ENCODE measurements at places on chromosomes 6 and 20.

GRCh38 chr6:156686301-156686994, 90.7 kb upstream of the ARID1B start:
- no peak for DNase-seq

DNA sequence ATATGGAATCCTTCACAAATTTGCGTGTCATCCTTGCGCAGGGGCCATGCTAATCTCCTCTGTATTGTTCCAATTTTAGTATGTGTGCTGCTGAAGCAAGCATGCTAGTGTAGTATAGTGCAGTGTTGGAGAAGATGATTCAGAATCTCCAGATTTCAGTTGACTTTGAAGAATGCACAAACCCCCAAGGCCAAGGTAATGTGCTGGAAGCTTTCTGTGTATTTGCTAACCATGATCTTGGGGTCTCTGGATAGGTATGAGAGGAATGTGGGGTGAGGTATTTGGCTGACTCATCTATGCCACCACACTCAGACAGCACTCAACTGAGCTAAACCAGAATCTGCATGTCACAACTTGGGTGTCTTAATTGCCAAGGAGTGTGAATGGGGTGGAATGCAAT, 42.6 kb upstream of the DEK start:
- DNase-seq = no peak

GRCh38 chr6:42264162-42264851, 46.6 kb upstream of the MRPS10 start:
- no peak for DNase-seq

DNA sequence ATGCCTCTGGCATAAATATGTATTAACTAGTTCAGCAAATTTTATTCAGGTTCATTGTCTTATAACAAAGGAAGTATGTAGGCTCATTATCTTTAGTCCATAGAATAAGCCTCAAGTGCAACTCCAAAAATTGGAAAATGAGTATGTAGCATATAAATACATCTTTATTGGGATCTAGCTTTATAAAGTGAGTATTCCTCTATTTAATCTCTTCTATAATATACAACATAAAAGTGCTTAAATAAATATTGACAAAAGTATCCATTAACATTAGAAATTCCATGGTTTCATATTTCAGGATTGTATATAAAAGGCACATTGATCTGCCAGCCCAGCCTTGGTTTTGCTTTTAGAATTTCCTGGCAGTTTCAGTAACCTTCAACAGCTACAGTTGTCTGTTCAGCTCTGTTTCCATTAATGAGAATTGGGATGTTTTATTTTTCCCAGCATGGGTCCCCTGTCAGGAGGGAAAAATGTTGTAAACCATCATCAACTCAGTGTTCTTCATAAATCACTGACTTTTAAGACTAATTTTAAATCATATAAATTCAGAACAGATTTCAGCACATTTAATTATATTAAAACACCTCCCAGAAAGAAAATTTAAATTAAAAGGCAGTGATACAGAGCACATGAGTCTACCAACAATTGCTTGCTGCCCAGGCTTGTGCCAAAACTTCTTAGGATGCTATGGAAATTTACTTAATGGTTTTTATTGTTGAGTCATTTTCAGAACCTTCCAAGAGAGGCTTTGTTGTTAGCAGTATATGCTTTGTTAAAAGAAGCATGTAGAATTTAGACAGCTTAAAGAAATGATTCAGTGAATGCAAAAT, 119.7 kb downstream of the ADGRG6 start:
- DNase-seq = no peak

- no peak for DNase-seq
These were observed 11.6 kb downstream of the GPR31 start for GRCh38 chr6:167146135-167146534.

DNA sequence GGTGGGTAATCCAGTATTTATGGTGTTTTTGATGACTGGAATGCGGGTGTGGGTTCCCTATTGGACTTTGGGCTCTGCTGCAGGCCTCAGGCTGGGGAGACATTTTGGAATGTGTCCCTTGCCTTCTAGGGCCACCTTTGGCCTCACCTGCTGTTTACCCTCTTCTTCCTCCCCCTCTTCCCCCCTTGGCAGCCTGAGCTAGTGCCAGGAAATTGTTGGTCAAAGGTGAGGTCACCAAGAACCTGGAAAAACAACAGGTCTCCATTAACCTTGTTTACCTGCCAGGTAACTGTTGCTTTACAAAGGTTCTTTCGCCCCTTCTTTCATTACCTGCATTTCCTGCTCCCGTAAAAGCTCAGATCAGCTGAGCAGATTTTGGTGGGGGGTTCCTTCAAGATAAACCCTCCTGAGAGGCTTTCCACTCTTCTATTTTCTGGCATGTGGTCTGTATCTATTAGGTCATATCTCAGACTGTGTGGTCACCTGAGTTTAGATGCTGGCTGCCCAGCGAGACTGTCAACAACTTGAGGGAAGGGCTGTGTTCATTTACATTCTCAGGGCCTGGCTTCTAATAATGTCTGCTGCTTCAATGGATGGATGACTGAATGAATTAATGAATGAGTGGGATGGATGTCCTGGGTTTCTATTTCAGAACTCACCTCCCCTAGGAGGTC, 34.7 kb downstream of the VEGFA start:
- DNase-seq = no peak

DNA sequence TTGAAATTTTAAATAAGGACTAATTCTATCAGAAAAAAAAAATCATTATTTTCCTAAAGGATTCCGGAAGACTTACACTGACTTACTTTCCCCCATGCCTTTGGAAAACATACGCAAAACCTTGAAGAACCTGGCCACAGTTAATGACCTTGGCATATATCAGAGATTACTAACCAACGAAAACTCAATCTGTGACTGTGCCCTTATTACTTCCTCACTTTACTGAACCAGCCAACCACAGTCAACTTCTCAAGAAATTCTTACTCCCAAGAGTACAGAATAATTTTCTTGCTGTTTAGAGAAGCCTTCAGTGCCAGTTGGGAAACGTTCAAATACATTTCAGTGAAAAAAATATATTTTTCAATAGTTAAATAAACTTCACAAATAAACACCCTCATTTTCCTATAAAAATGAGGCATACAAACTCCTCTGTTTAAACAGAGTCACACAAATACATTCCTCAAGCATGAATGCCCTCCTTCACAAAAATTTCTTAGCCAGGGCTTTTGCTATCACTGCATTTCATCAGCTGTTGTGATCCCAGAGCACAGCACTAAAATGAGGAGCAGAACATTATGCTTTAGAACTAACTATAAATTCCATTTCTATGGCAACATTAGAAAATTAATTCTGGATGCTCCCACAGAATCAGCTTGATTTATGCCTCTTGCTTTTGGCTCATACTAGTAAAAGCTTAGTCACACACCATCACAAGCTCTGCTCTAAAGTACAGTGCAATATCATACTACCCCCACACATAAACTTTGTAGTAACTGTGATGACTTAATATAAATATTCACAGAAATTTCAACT, 117.6 kb downstream of the DST start:
- no peak for DNase-seq

DNA sequence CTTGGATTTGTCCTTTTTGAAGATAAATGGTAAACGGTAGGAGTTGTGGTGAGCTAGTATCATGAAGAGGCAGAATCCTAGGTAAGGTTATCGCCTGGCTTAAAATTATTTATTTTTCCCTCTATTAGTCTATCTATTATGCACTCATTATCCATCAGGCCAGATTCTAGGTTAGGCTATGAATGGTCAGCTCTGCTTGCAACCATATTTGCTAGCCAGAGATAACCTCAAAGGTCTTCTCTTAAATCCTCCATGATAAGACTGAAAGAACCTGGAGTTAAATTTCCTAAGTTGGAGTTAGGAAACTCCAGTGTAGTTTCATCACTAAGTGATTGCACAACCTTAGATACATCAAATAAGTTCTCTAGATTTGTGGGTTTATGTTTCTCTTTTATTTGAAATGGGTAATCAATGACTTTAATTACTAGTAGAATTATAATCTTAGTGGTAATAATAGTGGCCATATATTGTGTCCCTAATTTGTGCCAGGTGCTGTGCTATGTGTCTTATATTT, 302.1 kb upstream of the RUNX2 start:
- DNase-seq = no peak

GRCh38 chr6:26025047-26025893, 62.0 kb upstream of the HFE start:
- DNase-seq = no peak

GRCh38 chr6:108650781-108651180, 90.1 kb downstream of the FOXO3 start:
- no peak for DNase-seq

- DNase-seq = no peak
These were observed 130.1 kb downstream of the PXDC1 start for GRCh38 chr6:3621411-3621810.

GRCh38 chr20:35731469-35731788, 10.6 kb downstream of the RBM39 start:
- DNase-seq = no peak

GRCh38 chr6:160028487-160029275, 59.8 kb downstream of the IGF2R start:
- no peak for DNase-seq

- no peak for DNase-seq
These were observed 659 bp downstream of the TAF4 start for GRCh38 chr20:62064770-62065673.

GRCh38 chr6:108661982-108662381, 101.3 kb downstream of the FOXO3 start:
- no peak for DNase-seq

DNA sequence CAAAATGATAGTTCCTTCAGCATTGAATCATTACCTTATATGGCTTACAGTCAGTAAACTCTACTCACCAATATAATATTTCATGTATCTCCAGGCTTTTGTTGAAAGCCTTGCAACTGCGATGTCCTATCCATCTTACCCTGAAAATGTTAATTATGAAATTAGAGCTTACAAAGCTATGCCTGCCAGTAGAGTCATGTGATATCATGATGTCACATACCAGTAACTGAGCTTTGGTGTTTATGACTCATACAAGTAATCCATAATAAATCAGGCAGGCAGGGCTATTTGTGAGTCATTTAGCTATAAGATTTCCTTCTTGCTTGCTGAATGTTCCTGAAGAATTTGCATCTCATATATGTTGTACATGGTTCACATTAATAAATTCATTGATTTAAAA, 44.9 kb upstream of the FAM83B start:
- no peak for DNase-seq

DNA sequence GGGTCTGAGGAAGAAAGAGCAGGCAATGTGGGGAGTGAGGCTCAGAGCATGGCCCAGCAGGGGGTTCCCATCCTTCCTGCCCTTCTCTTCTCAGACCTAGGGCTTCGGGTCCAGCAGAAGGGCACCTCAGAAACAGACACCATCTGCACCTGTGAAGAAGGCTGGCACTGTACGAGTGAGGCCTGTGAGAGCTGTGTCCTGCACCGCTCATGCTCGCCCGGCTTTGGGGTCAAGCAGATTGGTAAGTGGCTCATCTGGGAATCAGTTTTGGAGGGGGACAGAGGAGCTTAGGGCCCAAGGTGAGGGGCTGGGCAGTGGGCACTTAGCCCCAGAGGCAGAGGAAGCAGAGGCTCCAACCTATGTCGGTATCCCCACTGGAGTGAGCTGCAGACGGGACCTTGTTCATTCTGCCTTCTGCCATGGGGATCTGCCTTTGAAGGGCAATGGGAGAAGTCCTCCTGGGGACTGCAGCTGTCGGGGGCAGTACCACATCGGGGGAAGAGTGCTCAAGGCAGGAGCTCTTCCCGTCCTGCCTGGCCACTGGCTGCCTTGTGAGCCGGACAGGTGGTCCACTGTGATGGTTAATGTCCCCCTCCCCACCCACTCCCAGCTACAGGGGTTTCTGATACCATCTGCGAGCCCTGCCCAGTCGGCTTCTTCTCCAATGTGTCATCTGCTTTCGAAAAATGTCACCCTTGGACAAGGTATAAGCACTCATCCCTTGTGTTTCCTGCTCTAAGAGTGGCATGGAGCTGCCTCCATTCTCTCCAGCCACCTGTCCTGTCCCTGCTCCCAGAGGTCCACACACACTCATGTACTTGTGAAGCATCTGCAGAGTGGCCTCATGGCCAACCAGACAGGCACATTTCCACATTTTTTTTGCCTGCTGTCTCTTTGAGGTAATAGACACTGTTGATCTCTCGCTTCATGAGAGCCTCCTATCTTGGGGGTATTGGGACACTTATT, 4.7 kb downstream of the CD40 start:
- no peak for DNase-seq

- peak; percentile 11 for DNase-seq
These were observed 17.9 kb downstream of the RPF2 start for GRCh38 chr6:110999634-111000270.

DNA sequence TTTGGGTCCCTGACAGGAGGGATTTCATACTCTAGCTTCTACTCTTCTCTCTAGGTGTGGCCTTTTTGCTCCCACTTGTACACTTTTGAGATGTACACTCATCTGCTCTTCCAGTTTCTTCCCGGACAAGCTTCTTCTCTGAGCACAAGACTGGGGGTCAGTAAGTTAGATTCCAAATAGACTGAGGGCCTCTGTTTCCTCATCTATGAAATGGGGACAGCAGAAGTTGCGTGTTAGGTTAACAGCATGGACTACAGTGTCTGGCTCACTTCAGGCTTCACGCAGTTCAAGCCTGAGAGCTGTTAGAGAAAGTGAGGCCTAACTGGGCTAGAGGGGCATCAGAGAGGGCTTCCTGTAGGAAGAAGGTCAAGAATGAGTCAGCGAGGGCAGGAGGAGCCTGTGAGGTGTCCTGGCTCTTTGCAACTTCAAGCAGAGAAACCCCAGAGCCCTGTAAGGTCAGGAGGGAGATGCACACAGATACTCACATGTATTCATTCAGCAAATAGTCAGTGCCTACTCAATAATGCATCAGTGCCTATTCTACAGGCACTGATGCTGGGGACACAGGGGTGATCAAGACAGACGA, 20.6 kb downstream of the XKR7 start:
- DNase-seq = no peak
